ENCODE measurements at places on chromosomes 3 and 15.

- DNase-seq, result no peak
These were observed 25.4 kb upstream of the TSEN2 start for GRCh38 chr3:12458901-12459300.

- DNase-seq, result no peak
These were observed 10.1 kb downstream of the SCN10A start for GRCh38 chr3:38805765-38806386.

- DNase-seq, result peak; percentile 68
These were observed 1.5 kb downstream of the ARHGEF3 start for GRCh38 chr3:56800130-56800831.

GRCh38 chr3:125103406-125103805, 47.6 kb upstream of the HEG1 start:
- DNase-seq, result no peak

All from activated CD4-positive, alpha-beta T cell treated with anti-CD3 and anti-CD28 coated beads for 24 hours (primary cell).